Activated CD4-positive, alpha-beta T cell treated with anti-CD3 and anti-CD28 coated beads, Interleukin-10, Interleukin-2, amounts not matched to agents 100 ng/mL and 50 ng/mL, durations not matched to agents 16 hours and 8 hours (primary cell): ENCODE measurements at places on chromosomes 7 and 10.

GRCh38 chr7:2639695-2640481 is 8.1 kb downstream of the TTYH3 start:
- no peak for DNase-seq

- DNase-seq = no peak
These were observed 16.2 kb upstream of the MTPAP start for GRCh38 chr10:30365278-30365677.

- DNase-seq = no peak
These were observed 154.5 kb downstream of the SLC25A13 start for GRCh38 chr7:96167424-96167823.

- DNase-seq = no peak
These were observed 22.5 kb downstream of the CD36 start for GRCh38 chr7:80660939-80661338.

GRCh38 chr10:93099670-93100069 is 26.0 kb downstream of the CYP26A1 start:
- no peak for DNase-seq

DNA sequence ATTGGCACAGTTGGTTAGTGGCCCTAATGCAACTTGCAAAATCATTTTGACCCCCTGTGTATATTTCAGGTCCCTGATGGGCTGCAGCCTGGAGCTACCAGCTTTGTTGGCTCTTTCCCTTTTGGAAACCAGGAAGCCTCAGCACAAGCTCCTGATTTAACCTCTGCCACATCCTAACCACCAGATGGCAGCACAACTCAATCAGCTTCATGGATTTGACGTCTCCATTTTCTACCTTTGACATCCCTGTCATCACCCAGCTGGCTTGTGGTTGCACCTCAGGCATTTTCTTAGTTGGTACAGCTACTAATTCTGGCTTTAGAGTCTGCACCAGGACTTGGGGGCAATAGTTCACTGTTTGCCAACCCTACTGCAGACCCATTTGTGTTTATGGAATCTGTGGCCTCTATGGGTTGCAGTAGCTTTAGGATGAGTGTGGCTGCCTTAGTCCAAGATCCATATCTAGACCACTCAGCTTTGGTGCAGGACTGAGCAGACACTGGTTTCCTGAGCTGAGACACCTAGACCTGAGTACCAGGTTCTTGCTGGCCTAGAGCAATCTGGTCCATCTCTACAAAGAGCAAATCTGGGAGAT is 456.2 kb downstream of the REEP3 start:
- DNase-seq = peak; percentile 54

DNA sequence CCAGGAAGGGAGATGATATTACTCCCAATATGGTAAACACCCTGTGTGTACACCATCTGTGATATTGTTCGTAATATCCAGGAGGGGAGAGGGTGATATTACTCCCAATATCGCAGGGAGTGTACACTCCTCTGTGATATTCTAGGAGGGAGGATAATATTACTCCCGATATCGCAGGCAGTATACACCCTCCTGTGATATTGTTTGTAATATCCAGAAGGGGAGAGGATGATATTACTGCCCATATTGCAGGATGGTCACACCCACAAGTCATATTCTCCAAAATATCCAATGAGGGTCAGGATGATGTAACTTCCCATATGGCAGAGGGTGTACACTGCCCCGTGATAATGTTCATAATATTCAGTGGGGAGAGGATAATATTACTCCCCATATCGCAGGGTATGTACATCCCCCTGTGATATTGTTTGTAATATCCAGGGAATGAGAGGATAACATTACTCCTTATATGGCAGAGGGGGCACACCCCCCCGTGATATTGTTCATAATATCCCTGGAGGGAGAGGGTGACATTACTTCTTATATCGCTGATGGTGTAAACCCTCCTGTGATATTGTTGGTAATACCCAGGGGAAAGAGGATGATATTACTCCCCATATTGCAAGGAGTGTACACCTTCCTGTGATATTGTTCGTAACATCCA is 17.1 kb downstream of the AZGP1 start:
- no peak for DNase-seq

- DNase-seq = peak; percentile 49
These were observed 234.7 kb upstream of the GLI3 start for GRCh38 chr7:42471573-42472174.

- DNase-seq = no peak
These were observed 1127.7 kb upstream of the LRRTM3 start for GRCh38 chr10:65798133-65798532.

- DNase-seq = no peak
These were observed 2.4 kb upstream of the VAX1 start for GRCh38 chr10:117140525-117140902.

- DNase-seq = no peak
These were observed 55.5 kb upstream of the ODAD2 start for GRCh38 chr10:28054228-28054860.

GRCh38 chr10:84267503-84268126 is 22.8 kb downstream of the RGR start:
- DNase-seq = peak; percentile 93

- DNase-seq = no peak
These were observed 51.4 kb downstream of the CDH23 start for GRCh38 chr10:71448146-71448545.

DNA sequence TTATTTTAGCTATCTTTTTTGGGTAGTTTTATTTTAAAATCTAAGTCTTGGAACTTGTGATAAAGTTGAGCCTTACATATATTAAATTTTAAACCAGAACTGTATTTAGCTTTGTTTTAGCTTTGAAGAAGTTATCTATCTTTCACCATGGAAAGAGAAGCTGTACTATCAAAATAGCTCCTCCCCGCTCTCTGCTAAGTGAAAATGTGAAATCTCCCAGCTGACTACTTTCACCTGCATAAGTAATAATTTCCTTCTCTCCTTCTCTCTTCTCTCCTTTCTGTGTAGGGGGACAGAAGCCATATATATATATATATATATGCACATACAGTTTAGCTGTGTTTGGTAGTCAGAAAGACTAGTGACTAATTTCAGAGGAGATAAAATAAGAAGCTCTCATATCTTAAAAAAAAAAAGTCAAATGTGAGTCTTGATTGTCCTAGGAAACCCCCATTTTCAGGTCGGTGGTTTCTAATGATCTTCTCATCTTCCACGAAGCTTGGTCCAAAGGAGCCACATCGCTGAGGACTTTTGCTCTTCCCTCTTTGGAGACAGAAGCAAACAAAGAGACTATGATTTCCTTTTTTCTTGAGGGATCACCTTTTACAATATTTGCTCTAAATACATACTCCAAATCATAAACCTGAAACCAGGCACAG is 30.6 kb upstream of the GDI2 start:
- DNase-seq = no peak

DNA sequence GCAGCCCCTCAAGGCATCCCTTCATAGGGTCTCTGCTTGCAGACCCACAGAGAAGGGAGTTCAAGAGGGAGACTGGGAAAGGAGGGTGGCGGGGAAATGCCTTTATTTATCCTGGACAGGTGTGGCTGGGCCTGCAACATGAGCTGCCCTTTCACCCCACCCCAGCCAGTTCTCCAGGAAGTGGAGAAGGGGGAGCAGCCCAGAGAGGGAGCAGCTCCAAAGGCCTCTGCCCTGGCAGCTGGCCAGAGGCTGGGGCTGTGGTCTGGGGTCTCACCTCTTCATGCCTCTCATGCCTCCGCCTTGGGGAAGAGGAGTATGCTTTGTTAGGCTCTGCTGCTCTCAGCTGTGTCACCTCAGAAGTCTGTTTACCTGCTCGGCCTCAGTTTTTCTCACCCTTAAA is 3.1 kb downstream of the LDB3 start:
- DNase-seq = no peak

GRCh38 chr7:27608776-27609495 is 53.7 kb downstream of the HIBADH start:
- no peak for DNase-seq

DNA sequence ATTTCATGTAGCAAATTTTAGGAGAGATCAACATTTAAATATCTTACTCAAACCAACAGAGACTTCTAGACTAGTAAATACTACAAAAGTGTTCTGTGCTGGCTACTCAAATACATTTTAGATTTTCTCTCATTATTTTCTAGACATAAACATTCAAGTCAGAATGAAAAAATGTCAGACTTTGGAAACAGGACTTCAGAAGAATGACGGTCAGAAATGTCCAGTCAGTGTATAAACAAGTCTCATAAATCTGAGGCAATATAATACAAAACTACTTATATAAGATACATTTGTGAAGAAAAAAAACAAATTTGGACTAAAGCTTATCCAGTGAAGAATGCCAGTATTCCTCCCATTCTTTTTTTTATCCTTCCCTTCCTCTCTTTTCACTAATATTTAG is 25.9 kb downstream of the RNLS start:
- no peak for DNase-seq
